ENCODE measurements at places on chromosomes 12 and 14.

GRCh38 chr14:91419044-91419397 is 1.4 kb upstream of the CCDC88C start:
- DNase-seq, result no peak

DNA sequence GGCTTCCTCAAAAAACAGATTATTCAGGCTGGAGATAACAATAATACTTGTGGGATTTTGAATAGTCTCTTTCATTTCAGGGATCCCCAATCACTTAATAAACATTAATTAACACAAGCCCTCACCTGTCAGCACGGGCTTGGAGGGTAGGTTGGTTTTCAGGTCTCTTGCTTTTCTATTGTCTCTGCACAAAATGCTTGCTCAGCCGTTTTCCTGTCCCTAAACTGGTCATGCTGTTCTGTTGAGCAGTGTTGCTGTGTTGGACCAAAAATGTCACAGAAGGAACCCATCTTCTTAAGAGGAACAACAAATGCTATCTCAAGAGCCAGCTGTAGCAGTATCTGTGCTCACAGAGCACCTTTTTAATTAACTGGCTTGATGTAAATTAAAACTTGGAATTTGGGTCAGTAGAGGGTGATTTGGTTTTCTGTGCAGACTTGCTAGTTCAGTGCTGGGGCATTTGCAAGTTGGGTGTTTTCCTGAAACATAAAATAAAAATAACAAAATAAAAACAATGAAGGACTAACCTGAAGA is 231.8 kb upstream of the CRY1 start:
- no peak for DNase-seq

GRCh38 chr14:74592476-74593201 is 19.4 kb downstream of the LTBP2 start:
- no peak for DNase-seq

DNA sequence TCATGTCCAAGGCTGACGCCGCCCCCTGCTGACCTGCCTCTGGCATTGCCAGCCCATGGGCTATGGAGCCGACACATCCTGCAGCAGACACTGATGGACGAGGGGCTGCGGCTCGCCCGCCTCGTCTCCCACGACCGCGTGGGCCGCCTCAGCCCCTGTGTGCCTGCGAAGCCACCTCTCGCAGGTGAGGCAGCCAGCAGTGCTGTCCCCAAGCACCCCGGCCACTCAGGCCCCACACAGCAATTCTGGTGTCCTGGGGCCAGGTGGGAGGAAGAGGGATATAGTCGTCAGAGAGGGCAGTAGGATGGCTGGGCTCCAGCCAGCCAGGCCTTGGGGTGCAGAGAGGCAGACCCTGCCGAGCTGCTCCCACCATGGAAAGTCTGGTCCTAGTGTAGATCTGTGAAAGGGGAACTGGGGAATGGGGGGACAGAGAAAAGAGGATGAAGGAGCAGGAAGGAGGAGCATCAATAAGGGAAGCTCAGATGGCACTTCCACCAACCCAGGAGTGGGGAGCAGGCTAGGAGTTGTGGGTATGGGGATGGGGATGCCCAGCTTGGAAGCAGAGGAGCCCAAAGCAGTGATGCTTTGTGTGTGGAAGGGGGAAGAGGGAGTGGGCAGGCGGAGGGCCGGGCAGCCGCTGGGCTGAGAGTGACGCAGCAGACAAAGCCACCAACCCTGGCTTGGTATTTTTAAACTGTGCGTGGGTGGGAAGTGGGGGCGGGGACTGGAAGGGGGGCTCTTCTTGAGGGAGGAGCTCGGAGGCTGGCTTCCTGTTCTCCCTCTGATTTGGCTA is 4.7 kb downstream of the NAB2 start:
- DNase-seq, result peak; percentile 89

DNA sequence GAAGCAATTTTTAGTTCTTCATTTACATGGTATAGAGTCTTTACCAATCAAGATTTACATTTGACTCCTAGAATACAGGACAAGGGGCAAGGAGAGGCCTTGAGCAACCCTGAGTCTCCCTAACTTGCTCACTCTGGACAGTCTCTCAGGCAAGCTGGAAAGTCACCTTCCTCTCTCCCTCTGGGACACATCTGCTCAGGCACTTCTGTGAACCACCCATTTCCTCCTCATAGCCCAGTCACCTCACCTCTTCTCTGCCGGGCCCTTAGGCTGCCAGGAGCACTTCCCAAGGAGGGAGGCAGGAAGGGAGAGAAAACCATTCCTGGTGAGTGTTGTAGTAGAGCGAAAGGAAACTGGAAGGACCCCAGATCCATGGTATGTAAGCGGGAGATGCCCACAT is 202.8 kb downstream of the TTC7B start:
- DNase-seq, result no peak

- DNase-seq, result no peak
These were observed 5.3 kb upstream of the PLEKHG3 start for GRCh38 chr14:64698903-64699302.

Measured in COLO829 (cell line).